Activated CD4-positive, alpha-beta T cell treated with anti-CD3 and anti-CD28 coated beads, Interleukin-2, amount 50 U/mL, for 48 hours (primary cell): ENCODE measurements at places on chromosomes 3 and 15.
A peak's percentile ranks its signal among the peaks of the same experiment; 100 is the strongest.

DNA sequence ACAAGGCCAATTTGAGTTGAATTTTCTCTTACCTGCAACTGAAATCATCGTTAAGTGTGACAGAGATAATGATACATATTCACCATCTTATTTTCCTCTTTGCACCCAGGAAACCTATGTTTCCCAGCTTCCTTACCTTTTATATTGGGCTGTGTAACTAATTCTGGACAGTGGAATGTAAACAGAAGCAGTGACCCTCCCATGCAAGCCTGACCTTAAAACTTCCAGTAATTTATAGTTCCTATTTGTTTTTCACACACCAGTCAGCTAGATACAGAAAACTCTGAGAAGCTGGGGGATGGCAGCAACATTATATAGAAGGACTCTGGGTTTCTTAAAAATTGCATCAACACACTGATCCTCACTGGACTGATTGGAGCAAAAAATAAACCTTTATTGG, 4.5 kb upstream of the ZNF280D start:
- DNase-seq = no peak

GRCh38 chr15:47811172-47811571, 93.9 kb downstream of the SEMA6D start:
- DNase-seq = no peak

GRCh38 chr15:88802991-88803240, 320 bp upstream of the ACAN start:
- DNase-seq = no peak

GRCh38 chr3:190092250-190092649, 28.4 kb downstream of the P3H2 start:
- no peak for DNase-seq

GRCh38 chr15:57861034-57861638, 154.6 kb downstream of the POLR2M start:
- no peak for DNase-seq

DNA sequence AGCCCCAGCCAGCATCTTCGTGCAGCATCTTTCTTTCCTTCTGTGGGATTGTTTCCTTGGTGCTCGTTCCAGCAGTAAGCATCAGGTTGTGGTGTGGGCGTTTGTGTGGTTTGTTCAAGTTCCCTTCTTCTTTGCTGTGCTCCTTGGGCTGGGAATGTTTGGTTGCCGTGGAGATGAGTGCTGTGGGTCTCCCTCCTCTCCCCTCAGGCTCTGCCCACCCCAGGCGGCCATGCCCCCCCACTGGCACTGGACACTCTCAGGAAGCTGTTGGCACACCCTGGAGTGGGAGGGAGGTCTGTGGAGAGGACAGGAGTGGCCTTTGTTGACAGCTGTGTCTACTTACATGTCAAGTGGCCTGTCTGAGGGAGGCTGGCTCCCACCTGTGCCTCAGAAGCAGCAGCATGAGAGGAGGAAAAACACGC, 46.5 kb upstream of the SACM1L start:
- DNase-seq = no peak

GRCh38 chr3:150727653-150728502, 24.2 kb upstream of the ERICH6 start:
- DNase-seq = no peak

GRCh38 chr3:14633819-14634424, 17.6 kb upstream of the CCDC174 start:
- DNase-seq = peak; percentile 55

DNA sequence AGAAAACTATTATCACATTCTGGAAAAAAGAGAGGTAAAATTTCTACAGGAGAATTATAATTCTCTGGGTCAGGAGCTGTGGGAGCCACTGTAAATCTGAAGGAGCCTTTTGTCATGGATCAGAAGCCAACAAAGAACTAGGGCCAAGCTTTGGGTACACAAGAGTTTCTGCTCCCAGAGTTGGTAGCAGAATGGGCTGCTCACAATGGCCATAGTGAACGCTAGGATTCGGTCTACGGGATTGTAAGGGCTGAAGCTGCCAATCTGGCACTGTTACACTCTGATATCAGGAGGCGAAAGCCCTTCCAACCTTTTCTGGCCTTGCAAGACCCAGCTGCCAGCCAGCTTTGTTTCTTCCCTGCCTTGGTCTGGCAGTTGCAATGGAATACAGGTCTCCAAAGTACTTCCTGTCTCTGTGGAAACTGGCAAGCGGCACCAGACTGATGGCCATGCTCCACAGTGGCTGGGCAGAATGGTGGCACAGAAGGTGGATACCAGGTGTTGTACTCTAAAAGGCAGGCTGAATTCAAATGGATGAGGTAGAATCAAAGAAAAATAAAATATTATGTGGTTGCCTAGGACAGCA, 831.7 kb downstream of the CADM2 start:
- DNase-seq = no peak

- DNase-seq = no peak
Observed at GRCh38 chr3:119746423-119746822, 35.5 kb upstream of the NR1I2 start.

- DNase-seq = no peak
Observed at GRCh38 chr3:113828600-113828999, 10.0 kb upstream of the GRAMD1C start.

GRCh38 chr3:4140921-4141320, 162.2 kb upstream of the SETMAR start:
- DNase-seq = no peak

DNA sequence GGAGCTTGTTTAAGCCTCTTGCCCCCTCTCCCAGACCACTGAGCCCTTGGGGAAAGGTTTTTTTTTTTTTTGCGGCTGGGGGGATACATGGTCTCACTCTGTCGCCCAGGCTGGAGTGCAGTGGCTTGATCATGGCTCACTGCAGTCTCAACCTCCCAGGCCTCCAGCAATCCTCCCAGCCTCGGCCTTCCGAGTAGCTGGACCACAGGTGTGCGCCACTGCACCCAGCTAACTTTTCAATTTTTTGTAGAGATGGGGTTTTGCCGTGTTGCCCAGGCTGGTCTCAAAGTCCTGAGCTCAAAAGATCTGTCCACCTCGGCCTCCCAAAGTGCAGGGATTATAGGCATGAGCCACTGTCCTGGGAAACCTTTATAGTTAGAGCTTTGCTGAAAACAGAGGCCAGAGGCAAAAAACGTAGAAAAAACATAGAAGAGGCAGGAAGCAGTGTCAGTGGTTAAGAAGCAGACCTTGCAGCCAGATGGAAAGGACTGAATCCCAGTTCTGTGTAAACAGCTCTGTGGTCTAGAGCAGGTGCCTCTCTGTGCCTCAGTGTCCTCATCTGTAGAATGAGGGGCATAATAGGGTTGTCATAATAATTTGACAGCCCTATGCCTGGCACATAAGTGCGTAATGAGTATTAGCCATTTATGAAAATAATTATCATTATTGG, 33.1 kb downstream of the CMTM7 start:
- DNase-seq = no peak

- no peak for DNase-seq
Observed at GRCh38 chr3:135135445-135135844, 340.4 kb downstream of the EPHB1 start.

GRCh38 chr3:171095063-171095462, 68.5 kb upstream of the SLC2A2 start:
- DNase-seq = no peak

GRCh38 chr15:75061272-75061671, 37.9 kb downstream of the PPCDC start:
- no peak for DNase-seq

DNA sequence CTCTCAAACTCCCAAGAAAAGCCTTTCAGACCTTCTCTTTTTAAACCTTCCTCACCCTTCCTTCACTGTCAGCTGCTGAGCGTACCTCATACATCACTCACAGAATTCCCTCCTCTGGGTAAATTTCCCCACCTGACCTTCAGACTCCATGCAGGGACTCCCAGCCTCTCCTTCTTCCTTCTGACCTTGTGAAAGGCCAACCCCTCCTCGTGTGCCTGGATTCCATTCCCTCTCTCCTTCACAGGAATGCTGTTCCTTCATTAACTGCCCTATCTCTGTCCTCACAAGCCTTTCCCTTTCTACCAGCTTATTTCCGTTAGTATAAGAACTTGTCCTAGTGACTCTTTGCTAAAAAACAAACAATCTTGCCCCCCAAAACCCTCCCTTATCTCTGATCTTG, 69.7 kb upstream of the MME start:
- DNase-seq = no peak

GRCh38 chr15:82062479-82063454, 16.9 kb upstream of the MEX3B start:
- DNase-seq = no peak

GRCh38 chr3:58659051-58659675, 7.4 kb downstream of the FAM3D start:
- DNase-seq = no peak

DNA sequence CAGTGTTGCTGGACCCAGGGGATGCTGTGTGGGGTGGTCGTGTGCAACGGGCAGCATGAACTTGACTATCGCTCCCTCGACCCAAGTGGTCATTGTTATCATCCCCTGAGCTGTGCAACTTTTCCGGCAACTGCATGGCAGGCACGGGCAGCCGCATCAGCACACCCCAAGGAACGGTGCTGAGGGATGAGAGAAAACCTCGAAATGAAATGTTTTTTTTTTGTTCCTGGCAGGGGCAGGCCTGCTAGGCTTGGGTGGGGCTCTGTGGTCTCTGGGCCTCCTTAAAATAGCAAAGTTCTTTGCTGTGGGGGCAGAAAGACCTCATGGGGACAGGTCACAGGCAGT, 51.4 kb downstream of the CORO2B start:
- DNase-seq = no peak
